SK-N-SH (cell line): ENCODE measurements at places on chromosomes 1 and 21. TPM values are rescaled to one million over a fixed set of nuclear protein-coding genes. Genes with fewer than 3 reads are reported as not detected.

DNA sequence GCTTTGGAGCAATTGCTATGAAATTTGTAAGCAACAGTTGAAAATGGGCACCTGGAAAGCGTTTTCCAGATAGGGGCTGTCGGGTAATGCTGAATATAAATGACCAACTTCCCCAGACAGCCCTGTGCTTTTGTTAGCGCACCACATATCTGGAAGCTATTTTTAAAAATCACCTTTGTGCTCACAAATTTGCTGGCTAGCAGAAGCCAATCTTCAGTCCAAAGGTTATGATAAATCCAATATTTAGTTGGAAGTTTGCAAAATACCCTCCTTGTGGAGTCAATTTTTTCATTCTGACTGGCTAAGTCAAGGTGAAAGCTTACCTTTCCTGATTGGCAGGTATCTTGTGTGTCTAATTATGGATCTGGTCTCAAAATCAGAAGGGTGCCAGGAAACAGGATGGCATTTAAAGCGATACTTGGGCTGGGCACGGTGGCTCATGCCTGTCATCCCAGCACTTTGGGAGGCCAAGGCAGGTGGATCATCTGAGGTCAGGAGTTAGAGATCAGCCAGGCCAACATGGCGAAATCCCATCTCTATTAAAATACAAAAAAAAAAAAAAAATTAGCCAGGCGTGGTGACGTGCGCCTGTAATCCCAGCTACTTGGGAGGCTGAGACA lies 124.1 kb upstream of the AJAP1 start:
- H3K27ac ChIP-seq = no peak overlapping the region
- no peaks in the 10 kb centered on the region for H3K36me3 ChIP-seq
- no peaks in the 10 kb centered on the region for H3K4me1 ChIP-seq

DNA sequence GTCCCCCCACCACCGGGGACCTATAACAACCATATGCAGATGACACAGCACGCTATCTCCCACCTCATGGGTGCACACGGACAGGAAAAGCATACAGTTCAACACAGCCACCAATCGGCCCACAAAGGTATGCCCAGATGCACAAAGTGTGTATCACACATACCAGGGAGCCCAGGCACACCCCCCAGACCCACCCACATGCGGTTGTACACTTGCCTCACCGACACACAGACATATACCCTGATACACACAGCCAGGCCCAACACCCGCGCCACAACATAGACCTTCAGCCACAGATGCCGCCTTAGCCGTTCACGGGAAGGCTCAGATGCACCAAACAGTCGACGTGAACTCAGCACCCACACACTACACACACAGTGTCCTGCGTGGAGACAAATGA lies 5.5 kb downstream of the CROCC start:
- no peak overlapping the region for H3K4me3 ChIP-seq
- no peaks in the 10 kb centered on the region for H3K36me3 ChIP-seq
- no peaks in the 10 kb centered on the region for H3K27me3 ChIP-seq
- no peak overlapping the region for H3K27ac ChIP-seq
- H3K4me1 ChIP-seq = peaks cover 22% of the 10 kb centered on the region; the same call in 1 of the 2 replicates
- peak; percentile 37 for DNase-seq

DNA sequence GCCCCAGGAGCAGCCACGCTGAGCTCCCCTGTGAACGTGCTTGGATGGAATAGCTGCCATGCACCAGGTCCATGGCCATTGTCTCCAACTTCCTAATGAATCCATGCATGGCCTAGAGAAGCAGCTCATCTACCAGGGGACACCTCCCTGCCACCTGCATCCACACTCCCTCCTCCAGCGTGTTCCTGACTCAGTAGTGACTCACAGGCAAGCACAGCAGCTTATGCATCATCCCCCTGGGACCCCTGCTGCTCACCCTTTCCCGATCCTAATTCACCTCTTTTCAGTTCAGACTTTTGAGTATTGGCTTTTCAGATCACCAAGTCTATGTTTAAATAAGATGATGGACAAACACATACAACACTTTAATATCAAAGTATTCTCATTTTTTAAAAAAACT lies 39.9 kb upstream of the TADA1 start:
- H3K4me3 ChIP-seq = no peak overlapping the region
- no peaks in the 10 kb centered on the region; the same call in 1 of the 2 replicates for H3K4me1 ChIP-seq
- no peak overlapping the region for H3K27ac ChIP-seq
- peaks cover 32% of the 10 kb centered on the region for H3K27me3 ChIP-seq
- no peak for DNase-seq

DNA sequence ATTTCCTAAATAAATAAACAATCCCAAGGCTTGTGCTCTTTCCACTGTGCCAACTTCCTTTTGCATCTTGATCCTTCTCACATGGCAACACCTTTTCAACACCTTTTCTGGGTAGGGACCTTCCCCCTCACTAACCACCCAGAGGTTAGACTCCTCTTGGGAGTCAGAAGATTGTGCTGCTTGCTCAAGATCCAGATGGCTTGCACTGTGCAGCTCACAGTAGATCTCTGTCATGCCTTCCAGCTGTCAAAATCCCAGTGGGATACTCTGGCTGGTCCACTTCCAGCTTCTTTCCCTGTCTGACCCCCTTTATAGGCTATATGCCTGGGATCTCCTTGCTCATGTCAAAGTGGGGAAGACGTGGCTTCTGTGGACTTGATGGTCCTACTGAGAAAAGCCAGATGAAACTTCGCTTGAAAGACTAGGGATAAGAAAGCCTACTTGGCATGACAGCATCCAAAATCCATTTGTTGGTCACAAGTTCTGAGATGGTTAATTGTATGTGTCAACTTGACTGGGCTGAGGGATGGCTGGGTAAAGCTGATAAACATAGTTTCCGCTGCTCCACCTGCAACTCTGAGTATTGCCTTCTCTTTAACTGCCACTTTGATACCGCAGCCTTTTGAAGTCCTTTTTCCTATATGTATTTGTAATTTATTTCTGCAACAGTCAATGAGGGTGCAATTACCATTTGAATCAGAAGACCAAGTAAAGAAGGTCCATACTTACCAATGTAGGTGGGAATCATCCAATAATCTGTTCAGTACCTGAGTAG lies 74.5 kb downstream of the S1PR1 start:
- H3K4me3 ChIP-seq = no peak overlapping the region
- no peak for DNase-seq
- no peak overlapping the region for H3K27ac ChIP-seq
- no peaks in the 10 kb centered on the region for H3K4me1 ChIP-seq

DNA sequence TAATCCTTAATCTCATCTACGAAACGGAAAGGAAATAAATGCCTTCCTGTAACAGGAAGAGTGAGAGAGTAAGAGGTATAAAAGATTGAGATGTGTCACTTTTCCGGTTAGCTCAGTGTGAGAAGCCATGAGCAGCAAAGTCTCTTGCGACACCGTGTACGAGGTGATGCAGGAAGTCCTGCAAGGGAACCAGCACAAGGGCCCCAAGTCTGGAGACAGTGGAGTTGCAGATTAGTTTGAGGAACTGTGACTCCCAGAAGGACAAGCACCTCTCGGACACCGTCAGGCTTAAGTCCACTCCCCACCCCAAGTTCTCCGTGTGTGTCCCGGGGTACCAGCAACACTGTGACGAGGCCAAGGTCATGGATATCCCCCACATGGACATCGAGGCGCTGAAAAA lies 592.3 kb upstream of the ADGRL2 start:
- no peak overlapping the region for H3K27ac ChIP-seq
- no peak for DNase-seq
- H3K4me1 ChIP-seq = peaks cover 4% of the 10 kb centered on the region; the same call in 1 of the 2 replicates
- no peaks in the 10 kb centered on the region for H3K36me3 ChIP-seq
- no peaks in the 10 kb centered on the region for H3K27me3 ChIP-seq

- H3K27ac ChIP-seq = no peak overlapping the region
- no peaks in the 10 kb centered on the region for H3K36me3 ChIP-seq
- H3K4me1 ChIP-seq = peaks cover 2% of the 10 kb centered on the region; the same call in 1 of the 2 replicates
- DNase-seq = peak; percentile 57
Observed at GRCh38 chr1:212967801-212968200, 17.5 kb downstream of the VASH2 start.

DNA sequence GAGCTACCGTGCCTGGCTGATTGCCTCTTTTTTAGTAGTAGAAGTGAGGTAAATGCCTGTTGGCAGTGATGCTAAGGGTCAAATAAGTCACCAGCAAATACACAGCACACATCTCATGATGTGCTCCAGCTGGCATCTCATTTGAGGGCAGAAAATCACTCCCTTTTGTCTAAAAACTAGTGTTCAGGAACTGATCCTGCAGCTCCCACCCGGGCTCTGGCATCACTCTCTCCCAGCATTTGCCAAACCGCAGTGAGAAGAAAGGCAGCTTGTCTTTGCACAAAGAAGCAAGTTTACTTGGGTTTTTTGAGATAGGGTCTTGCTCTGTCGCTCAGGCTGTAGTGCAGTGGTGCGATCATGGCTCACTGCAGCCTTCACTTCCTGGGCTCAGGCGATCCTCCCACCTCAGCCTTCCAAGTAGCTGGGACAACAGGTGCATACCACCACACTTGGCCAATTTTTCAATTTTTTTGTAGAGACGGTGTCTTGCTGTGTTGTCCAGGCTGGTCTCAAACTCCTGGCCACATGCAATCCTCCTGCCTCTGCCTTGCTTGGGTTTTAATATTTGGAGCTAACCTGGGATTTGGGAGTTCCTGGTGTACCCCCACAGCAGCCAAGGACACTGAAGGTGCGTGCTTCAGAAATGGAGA lies 4.1 kb downstream of the RBP7 start:
- no peaks in the 10 kb centered on the region for H3K36me3 ChIP-seq
- no peaks in the 10 kb centered on the region for H3K4me1 ChIP-seq
- no peak overlapping the region for H3K4me3 ChIP-seq
- DNase-seq = no peak
- H3K27ac ChIP-seq = no peak overlapping the region
- H3K27me3 ChIP-seq = peaks cover 8% of the 10 kb centered on the region; the same call in 1 of the 2 replicates

DNA sequence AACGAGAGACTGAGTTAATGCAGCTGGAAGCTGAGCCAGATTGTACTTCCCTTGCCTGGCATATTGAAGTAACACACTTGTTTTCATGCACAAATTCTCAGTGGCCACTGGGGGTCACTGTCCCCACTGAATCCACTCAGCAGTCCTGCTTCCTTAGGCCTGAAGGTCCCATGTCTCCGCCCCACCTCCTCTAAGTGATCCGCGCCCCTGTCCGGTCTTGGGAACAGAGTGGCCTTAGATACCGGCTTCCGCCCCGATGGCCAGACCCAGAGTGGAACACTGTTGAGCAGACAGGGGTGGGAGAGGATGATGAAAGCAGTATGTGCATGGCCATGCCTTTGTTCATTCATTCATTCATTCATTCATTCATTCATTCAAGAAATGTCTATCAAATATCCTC lies 34.8 kb downstream of the CHAF1B start:
- no peaks in the 10 kb centered on the region for H3K27me3 ChIP-seq
- H3K4me3 ChIP-seq = no peak overlapping the region; the same call in 1 of the 2 replicates
- H3K36me3 ChIP-seq = peaks cover 11% of the 10 kb centered on the region
- peak; percentile 85 for DNase-seq
- no peak overlapping the region for H3K27ac ChIP-seq

Gene SNRPE
- 177 and 359 TPM in 2 replicates for polyA plus RNA-seq

Gene SCYL3
- 5.9 and 7.7 TPM in 2 replicates for polyA plus RNA-seq

Gene GOLT1A
- not detected in 2 replicates for polyA plus RNA-seq
